ENCODE measurements at places on chromosomes 2 and 18.

DNA sequence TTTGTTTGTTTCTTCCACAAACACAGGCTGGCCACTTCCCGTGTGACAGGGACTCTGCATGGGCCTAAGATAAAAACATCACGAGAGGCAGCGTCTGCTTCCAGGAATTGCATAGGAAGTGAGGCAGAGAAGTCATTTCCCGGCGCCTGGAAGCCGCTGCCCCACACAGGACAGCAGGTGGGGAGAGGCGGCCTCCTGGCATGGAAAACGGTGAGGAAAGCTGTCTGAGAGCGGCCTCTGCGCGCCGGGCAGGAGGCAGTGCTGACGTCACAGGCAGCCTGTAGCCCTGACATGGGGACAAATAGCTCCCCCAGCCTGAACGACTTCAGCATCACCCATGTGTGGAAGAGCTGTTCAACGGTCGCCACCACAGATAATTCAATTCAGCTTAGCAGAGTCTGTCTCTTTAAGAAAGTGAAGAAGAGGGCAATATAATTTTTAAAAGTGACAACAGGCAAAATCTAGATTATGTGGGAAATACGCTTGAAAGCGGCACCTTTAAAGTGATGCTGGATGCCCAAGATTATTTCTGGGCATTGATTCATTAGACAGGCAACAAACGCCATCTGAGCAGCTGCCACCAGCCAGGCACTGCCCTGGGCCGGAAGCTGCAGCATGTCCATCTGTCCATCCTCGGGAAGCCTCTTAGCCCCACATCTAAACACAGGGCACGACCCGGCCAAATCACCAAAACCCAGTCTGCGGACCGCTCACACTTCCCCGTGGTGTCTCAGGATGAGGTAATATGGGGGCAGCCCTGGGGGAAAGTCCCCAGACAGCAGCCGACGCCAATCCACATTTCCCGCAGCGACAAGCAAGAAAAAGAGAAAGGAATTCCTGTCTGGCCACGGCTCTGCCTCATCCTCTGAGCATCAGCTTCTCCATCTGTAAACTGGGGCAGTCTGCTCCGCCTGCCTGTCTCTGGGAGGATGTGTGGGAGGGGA, 138.9 kb downstream of the PXDN start:
- DNase-seq: no peak

- peak; percentile 19 for DNase-seq
Measured at GRCh38 chr2:159617646-159618045, 1.3 kb upstream of the BAZ2B start.

DNA sequence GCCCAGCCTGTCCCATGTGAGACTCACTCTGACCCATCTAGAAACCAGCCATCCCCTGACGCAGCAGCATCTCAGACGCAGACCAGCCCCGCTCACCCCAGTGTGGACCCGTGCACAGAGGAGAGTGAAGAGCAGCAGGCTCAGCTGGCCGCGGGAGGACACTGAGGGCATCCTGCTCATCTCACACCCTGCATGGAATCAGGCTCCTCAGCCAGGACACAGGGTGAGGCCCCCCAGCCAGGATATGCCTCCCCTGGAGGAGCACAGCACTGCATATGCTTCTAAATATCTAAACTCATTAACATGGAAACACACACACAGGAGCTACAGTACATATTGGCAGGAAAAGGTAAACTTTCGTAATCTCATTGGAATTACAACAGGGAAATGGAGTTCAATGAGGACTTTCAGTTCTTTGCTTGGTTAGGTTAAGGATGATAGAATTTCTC, 34.4 kb downstream of the NEMP2 start:
- no peak for DNase-seq

DNA sequence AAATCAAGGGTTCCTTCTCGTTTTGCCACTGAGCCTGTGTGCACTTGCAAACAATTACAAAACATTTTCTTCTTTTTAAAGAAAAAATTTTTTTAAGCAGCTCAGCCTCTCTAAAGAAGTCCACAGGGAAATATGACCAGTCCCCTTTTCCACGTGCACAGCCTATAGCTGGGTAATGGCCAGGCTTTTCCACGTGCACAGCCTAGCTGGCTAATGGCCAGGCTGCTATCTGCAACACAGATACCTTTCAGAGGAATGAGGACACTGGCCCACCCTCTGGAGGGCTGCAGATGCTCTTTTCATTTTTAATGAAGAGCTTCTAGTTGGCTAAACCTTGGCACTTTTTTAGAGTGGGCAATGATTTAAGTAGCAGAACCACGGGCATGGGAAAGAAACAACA, 46.3 kb downstream of the ASB18 start:
- no peak for DNase-seq

- no peak for DNase-seq
Measured at GRCh38 chr2:7472465-7472864, 555.3 kb downstream of the RNF144A start.

GRCh38 chr2:172953970-172954852, 121.4 kb upstream of the MAP3K20 start:
- DNase-seq: no peak

DNA sequence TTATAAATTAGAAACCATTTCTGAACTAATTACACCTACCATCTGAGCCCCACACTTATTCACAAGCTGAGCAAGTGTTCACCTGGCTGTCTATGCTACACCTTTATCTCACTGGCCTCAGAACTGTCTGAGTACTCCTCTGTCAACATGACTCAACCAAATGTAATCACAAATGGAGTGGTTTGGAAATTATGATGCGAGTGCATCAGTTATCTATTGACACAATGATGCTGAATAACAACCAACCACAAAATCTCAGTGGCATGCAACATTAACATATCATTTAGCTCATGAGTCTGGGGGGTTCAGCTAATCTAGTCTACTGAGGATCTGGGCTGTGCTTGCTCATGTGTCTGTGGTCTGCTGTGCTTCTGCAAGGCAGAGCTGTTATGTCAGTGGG, 184.2 kb upstream of the NXPH2 start:
- DNase-seq: peak; percentile 14

DNA sequence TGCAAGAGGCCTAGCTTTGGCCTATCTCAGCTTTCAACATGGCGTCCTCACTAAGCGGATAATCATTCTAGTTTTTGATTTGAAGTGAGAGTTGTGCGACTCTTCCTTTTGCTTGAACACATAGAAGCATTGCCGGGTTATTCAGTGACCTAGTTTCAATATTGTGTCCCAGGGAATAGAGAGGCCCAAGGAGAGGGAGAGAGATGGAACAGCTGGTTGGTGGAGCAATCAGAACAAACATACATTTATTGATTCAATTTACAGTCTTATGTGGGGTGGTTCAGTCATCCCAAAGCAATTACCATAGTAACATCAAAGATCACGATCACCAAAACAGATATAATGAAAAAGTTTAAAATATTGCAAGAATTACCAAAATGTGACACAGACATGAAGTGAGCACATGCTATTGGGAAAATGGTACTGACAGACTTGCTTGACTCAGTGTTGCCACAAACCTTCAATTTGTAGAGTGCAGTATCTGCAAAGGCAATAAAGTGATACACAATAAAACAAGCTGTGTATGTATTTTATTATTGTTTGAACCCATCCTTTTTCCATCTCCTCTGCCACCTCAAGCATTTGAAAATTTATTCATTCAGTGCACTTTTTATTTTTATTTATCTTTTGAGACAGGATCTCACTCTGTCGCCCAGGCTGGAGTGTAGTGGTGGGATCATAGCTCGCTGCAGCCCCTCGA, 30.2 kb downstream of the COPS7B start:
- no peak for DNase-seq

GRCh38 chr18:48975120-48975816, 24.5 kb upstream of the SMAD7 start:
- DNase-seq: no peak

- DNase-seq: peak; percentile 62
Measured at GRCh38 chr2:102848366-102848839, 86.6 kb downstream of the TMEM182 start.

DNA sequence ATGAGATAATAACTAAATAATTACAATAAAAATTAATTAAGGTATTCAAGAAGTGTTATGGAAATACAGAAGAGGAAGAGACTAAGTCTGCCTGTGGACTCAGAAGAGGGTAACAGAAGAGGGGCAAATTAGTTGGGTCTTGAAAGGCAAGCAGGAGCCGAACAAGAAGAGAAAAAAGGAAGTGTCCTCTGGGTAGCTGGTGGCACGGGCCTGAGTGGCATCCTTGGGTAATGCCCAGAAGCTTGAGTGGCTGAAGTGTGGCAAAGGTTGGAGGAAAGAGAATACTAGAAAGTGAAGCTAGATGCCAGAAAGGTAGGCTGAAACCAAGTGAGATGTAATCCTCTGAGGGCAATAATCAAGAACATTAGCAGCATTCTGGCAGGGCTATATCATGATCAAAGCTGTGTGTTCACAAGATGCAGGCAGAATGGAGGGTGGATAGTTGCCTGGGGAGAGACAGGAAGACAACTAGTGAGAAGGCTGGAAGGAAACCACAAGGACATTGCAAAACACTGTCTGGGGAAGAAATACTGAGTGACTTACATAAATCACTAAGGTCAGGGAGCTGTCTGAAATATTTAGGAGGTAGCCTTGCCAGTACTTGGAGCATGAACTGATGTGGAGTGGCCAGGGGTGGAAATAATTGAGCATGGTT, 16.2 kb downstream of the DOCK10 start:
- peak; percentile 29 for DNase-seq

DNA sequence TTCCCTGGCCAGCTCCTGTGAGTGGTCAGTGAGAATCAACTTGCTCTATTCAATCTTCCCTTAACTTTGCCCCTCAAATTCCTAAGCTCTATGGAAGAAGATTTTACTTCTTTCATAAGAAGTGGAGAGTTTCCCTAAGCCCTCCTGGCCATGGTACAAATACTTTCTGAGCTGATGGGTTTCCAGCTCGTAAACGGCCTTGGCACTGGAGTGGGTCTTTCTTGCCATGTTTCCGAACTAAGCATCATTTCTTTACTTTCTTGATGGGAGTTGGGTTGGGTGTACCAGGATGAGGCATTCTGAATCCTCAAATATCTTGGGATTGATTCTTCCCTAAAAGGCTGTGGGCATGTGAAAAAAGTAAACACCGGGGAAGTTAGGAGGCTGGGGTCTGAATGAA, 72.5 kb downstream of the ACKR3 start:
- DNase-seq: no peak

GRCh38 chr2:136381722-136382633, 264.0 kb upstream of the CXCR4 start:
- no peak for DNase-seq

DNA sequence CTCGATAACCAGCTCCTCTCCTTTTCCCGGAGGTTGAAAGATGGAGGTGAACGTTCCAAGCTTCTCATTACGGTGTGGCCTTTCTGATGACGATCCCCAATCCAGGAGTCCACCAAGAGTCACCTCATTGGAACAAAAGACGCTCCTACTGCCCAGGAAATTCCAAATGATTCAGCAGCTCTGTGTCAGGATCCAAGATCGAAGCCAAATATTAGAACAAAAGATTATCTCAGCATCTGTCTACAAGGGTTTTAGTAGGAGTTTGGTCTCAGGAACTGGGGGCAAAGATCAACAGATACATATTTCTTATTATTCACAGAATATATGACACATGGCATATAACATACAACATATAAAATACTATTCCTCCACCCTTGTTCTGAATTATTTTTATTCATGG, 161.1 kb upstream of the RAB12 start:
- DNase-seq: no peak

DNA sequence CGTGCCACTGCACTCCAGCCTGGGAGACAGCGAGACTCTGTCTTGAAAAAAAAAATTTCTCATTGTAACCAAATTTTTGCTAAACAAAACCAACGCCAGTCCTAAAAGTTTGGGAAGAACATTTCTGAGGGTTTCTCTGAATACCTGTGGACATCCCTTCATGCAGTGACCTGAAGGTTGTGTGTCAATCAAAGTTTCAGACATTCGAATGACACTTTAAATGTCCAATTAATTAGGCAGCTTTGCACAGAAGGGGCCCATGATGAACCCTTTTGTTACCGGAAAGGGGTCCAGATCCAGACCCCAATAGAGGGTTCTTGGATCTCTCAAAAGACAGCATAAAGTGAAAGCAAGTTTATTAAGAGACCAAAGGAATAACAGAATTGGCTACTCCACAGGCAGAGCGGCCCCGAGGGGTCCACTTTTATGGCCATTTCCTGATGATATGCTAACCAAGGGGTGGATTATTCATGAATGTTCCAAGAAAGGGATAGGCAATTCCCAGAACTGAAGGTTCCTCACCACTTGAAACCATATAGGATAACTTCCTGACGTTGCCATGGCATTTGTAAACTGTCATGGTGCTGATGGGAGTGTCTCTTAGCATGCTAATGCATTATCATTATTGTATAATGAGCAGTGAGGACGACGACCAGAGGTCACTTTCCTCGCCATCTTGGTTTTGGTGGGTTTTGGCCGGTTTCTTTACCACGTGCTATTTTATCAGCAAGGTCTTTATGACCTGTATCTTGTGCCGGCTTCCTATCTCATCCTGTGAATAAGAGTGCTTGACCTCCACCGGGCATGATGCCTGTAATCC, 27.5 kb upstream of the HPCAL1 start:
- peak; percentile 22 for DNase-seq

GRCh38 chr2:120400551-120400950, 54.6 kb downstream of the INHBB start:
- no peak for DNase-seq

- peak; percentile 77 for DNase-seq
Measured at GRCh38 chr2:210169516-210170195, 1.6 kb downstream of the KANSL1L start.

DNA sequence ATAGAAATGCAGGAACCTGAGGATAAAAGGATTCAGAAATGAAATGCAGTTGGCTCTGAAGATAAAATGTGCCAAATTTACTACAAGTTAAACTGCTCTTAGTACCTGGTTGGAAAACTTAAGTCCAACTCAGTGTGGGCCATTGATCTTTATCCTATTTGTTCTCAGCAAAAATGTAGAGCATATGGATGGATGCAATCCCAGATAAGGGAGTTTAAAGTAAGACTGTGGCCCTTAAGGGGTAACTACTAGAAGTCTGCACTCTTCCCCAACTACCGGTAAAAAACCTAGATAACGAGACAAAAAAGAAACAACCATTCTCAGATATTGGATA, 63.9 kb downstream of the MDH1 start:
- DNase-seq: no peak

DNA sequence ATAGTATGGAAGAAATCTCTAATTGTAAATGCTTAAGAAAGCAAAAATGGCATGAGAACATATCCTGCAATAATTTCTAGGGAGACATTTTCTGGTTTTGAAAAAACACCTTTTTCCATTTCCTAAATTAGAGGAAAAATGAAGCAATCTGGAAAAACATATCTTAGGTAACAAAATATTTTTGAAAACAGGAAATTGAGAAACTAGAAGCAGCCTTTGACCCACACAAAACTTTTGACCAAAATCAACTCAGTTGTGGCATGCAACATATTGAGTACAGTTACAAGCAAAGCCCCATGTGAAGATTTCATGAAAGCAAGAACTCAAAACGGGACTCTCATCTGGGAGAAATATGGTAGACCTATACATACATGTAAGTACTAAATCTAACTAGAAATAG, 28.6 kb upstream of the CHAC2 start:
- no peak for DNase-seq

DNA sequence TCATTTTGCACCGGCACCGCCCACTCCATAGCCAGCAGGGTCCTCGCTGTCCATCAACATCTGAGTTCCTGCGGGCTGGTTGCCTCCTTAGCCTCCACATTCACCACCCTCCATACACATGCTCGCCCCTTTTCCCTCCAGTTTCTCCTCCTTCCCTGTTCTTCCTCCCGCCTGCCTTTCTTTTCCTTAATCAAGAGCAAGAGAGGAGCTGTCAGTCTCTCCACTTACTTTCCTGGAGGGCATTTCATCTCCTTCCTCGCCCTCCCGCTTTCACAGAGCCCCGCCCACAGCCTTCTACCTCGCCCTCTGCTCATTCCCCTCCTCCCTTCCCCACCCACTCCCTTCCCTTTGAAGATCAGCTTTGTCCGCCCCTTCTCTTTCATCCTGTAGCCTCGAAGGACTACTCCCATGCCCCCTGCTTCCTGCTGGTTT, 13.8 kb upstream of the ZBTB7C start:
- DNase-seq: no peak
